ENCODE measurements at places on chromosomes 6 and 20.

- DNase-seq, result no peak
Measured at GRCh38 chr6:160360955-160361354, 12.8 kb downstream of the SLC22A3 start.

DNA sequence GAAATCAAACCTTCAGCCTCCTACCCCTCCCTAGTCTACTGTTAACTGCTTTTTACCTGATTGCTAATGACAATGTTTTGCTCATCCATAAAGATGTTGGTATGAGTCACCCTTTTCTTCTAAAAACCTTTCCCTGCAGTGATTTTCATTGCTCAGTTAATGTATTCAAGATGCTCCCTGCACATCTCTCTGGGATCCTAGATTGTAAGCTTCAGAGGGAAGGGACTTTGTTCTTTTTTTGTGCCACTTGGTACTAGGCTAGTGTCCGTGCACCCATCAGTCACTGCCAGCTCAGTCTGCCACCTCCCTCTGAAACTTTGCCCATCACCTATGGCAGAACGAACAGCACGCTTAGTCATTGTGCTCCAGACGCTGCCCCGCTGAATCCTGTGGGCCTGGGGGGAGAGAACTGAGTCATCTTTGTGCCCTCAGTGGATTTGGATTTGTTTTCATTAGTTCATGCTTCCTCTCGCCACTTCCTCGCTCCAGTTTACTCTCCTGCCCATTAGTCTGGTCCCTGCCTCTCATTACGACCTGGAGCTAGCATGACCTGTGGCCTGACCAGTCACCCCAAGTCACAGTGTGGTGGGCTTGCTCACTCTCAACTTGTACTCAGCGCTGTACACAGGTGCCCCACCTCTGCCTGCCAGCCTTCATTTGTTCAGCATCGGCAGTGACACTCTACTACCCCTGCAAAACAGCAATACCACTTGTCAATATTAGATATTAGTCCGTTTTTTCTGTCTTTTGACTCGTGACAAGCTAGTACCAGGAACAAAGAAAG is 78.0 kb upstream of the TMEM181 start:
- DNase-seq, result no peak

GRCh38 chr6:162907876-162908481 is 180.2 kb downstream of the PACRG start:
- DNase-seq, result no peak

DNA sequence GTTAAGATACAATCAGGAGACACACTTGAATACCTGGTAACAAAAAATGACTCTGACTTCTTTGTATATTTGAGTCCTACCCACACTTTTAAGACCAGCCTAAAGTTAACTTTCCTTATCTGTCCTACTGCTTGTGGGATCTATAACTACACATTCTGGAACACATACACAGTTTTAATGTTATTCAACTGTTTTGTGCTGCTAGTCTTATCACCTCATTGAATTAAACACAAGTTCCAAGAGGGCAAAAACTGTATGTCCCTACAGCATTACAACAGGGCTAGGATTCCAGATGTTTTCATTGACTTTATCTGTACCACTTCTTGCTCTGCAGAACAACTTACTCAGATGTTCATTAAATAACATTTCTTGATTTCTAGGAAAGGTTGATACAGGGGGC is 2.8 kb downstream of the HMGN3 start:
- no peak for DNase-seq

Measured in stimulated activated CD4-positive, alpha-beta T cell treated with anti-CD3 and anti-CD28 coated beads, Interleukin-2, amount 100 ng/mL, for 24 hours (primary cell).